NCI-H187 (cell line): ENCODE measurements at places on chromosomes 11 and 22.

GRCh38 chr11:12019337-12019736 lies 10.9 kb upstream of the DKK3 start:
- no peak for DNase-seq

GRCh38 chr11:76233196-76233921 lies 27.1 kb upstream of the WNT11 start:
- DNase-seq: no peak

DNA sequence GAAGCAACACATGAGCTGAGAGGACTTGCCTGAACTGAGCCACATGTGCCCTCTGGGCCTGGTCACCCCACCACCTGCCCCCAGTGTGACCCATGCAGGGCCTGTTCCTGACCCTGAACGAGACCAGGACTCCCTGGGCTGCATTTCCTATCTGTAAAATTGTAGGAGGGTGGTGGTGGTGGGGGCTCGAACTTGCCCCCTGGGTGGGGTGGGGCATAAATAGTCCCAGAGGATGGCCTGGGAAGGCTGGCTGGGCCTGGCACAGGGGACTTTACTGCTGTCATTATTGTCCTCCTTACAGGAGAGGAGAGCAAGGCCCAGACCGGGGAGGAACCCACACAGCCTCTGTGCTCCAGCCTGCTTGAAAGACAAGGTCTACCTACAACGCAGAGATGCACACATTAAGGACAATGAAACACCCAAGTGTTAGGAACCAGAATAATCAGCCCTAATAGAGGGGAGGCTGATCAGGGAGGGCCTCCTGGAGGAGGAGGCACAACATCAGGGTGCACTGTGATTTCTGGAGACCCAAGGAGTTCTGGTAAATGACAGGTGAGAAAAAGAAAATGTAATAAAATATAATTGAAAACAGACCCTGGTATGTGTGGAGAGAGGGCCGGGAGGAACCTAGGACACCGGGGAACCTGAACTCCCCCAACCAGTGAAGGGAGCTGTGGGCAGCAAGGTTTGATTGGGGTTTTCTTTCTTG lies 2.8 kb upstream of the AIFM3 start:
- no peak for DNase-seq

- DNase-seq: no peak
Observed at GRCh38 chr11:1197431-1197885, 25.4 kb upstream of the MUC5B start.

DNA sequence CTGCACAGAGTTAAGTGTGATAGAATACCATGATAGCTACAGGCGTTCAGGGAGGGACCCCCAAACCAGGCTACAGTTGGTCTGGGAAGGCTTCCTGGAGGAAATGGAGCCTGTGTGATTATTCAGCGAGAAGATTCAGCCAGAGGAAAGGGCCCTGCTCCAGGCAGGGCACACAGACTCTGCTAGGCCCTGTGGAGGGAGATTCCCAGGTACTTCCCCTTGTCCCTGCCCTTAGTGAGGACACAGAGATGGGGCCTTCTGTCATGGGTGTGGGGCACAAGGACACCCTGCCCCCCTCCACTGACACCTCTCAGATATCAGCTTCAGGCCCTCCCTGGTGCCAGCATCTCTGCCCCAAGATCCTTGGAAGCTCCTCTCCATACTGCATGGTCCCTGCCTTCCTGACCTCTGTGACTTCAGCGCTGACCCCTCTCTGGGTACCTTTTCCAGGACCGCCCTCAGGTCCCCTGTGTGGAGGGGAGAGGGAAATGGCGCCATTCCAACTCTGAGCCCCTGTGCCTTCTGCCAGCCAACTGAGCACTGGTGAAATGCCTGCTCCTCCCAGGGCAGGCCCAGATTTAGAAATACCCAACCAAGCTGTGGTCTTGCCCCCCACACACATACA lies 12.6 kb upstream of the POU2F3 start:
- no peak for DNase-seq

- DNase-seq: no peak
Observed at GRCh38 chr22:45224988-45225731, 15.5 kb downstream of the KIAA0930 start.

DNA sequence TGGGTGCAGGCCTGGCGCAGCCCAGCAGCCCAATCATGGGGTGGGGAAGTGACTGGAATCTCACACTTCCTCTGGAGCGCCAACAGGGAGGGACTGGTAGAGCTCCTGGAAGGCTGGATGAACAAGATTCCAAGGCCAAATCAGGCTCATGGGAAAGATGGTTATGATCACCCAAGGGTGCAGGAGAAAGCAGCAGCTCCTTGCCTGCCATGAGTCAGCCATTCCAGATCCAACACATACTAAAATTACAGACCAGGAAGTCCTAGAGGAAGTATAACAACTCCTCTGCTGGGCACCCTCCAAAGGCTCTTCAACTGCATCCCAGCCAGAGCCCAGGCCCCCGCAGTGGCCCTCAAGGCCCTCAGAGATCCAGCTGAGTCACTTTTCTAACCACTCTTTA lies 427.3 kb downstream of the TENM4 start:
- DNase-seq: no peak

GRCh38 chr11:132177106-132177505 lies 806.7 kb downstream of the NTM start:
- DNase-seq: no peak

- no peak for DNase-seq
Observed at GRCh38 chr22:48084041-48084728, 1321.7 kb downstream of the TBC1D22A start.

DNA sequence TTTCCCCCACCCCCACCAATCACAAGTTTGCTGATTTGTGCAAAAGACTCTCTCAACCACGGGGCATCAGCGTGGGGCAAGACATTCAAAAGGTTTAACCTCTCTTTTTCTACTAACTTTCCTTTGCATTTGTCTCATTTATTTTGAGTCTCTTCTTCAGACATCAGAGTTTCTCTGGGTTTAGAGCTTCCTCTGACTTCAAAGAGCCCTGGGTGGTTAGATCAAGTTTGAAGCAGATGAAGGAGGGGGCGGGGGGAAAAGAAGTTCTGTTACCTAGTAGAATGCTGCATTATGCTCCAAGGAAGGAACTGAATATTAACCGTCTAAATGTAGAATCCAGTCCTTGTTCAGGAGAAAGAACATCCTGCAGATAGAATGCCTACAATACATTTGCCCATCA lies 24.5 kb downstream of the GAS2 start:
- DNase-seq: no peak

GRCh38 chr22:21694795-21695429 lies 29.1 kb downstream of the PPIL2 start:
- no peak for DNase-seq

DNA sequence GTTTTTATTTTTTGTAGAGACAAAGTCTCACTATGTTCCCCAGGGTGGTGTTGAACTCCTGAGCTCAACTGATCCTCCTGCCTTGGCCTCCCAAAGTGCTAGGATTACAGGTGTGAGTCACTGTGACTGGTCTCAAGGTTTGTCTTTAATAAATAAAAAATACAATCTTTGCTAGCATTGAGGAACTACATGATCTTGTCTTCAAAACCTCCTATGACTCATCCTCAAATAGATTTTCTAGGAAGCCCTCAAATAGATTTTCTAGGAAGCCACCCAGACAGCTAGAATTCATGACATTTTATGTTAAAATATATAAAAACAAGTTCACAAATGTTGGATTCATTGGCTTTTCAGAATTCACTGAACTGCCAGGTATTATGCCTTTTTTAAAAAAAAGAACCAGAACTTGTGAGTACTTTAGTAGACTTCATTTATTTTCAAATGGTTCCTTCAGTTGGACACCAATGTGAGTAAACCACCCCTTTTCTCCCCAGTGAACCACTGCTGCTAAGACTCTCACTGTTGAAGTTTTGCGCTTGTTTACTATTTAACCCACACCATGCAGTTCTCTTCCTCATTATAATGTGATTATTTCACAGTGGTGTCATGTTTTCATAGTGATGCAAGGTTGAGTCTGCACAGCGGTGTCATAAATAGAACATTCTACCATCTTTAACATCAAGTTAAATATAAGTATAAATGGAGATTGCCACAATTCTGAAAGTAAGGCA lies 303.9 kb downstream of the CASP12 start:
- DNase-seq: no peak

DNA sequence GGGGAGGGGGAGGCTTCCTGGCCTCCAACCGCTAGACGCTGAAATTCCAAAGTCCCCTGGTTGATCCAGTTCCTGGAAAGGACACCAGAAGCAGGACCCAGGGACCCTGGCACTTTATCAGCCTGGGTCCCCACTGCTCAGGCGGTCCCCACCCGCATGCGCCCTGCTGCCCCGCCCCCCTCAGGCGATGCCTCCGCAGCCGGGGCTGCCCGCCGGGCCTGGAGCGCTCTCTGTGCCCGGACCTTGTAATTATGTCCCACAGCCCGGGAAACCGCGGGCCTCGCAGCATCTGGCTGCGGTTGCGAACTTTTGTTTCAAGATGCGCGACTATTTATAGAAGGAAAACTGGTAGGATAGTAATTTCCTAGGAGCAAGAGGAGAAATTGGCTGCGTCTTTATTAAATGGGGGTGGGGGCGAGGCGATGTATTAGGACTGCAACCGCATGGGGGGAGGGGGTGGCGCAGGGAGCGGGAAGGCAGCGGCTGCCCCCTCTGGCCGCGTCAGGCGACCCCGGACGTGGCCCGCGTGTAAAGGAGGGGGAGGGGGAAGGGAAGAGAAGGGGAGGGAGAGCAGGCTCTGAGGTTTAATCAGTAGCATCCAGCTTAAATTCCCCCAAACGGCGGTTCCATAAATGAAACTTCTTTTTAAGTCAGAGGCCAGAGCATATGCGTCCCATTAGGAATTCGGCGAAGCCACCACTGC lies 6.1 kb downstream of the WNT7B start:
- no peak for DNase-seq

DNA sequence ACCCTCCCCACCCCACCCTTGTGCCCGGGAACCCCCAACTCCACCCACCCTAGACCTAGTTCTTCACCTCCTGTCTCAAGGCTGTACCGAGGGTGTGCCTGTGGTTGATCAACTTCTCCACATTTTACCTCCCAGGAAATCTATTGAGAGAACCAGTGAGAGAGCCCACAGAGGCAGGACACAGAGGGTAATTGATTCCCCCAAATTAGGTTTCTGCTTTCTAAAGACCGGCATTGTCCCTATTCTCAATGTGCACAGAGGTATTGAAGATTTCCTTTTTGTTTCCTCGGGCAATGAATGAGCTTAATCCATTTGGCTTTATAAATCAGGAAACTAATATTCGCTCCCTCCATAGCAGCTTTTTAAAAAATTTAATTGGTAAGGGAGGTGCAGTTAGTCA lies 6.0 kb upstream of the LMO1 start:
- no peak for DNase-seq

- DNase-seq: no peak
Observed at GRCh38 chr11:75633409-75634066, 35.3 kb downstream of the MAP6 start.

- no peak for DNase-seq
Observed at GRCh38 chr11:33920838-33921613, 29.1 kb upstream of the LMO2 start.

DNA sequence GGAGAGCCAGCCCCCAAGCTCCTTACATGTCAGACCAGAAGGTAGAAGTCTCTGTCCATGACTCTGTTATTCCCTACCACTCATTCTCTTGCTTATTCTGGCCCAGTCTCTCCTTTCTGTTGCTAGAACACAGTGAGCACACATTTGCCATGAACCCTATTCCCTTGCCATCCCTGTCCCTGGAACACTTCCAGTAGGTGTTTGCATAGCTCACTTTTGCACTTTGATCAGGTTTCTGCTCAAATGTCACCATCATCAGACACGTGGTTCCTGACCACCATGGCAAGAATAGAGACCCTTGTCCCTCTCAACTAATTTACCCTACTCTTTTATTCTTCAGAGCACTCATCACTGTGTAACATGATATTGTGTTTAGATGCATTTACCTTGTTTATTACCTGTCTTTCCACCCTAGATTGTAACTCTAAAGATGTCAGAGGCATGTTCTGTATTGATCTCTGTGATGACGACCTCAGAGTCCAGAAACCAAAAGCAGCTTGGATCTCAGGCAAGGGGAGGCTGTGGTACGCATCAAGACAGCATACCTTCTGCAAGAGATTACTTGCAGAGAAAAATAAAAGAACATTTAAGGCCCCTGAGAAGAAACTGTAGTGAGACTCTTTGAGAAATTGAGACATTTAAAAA lies 606.4 kb downstream of the OPCML start:
- no peak for DNase-seq

- DNase-seq: no peak
Observed at GRCh38 chr11:42255906-42256305, 796.5 kb upstream of the LRRC4C start.

DNA sequence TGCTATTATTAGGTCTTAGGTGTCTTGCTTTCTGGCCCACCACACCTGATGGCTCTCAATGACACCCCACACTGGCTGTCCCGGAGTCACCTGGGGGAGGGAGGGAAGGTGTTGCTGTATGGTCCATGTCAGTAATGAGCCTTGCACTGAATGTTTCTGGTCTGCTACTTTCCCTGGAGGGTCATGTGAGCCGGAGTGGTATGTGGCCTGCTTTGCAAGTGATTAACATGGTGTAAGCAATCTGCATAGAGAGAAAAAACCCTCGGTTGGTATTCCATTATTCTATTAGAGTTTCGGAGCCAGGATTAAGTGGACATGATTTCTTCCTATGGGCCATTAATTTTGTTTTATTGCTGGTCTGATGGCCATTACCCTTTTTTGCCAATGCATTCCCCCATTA lies 63.9 kb downstream of the PKNOX2 start:
- DNase-seq: no peak

DNA sequence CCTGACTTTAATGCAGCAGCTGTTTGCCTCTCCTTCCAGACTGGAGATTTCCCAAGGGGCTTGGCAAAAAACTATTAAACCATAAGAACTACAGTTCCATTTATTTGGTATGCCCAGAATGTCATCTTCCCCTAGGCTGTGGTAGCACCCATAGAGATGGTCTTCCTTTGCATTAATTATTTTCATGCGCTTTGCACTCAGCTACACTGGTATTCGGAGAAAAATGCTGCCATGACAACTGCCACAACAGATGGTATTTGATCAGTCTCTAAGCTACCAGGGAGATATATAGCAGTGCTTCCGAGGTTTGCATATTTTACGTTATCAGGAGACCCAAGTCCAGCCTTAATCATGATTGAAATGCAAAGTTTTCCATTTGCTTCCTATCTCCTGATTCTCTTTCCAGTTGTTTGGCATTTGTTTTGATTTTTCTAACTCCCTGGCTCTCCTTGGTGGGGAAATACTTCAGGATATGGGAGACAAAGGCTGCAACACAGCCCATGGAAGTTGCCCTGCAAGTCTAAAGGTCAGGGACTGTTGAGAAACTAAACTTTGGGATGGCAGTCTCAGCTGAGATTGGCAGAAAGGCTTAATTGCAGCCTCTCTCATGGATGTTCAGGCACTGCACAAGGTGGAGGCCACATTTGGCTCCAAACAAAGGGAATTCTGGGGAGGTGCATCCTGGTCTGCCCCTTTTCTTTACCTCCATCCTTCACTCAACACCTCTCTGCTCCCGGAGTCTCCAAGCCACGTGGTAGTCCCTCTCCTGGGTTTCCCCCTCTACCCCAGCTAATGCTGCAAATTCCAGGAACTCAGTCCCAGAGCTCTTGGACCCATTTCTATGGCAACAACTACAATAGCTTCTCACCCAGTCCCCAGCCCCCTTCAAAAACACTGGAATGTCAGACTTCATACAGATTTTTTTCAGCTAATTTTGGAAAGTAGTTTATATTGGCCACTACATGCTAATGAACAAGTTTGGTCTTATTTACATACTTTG lies 151.8 kb downstream of the NAV2 start:
- DNase-seq: no peak

- no peak for DNase-seq
Observed at GRCh38 chr22:48820481-48821345, 1007.0 kb downstream of the BRD1 start.
